ENCODE measurements at places on chromosomes 3 and 15. TPM values are rescaled to one million over a fixed set of nuclear protein-coding genes. Genes with fewer than 3 reads are reported as not detected.

ROBO2 gene
- total RNA-seq, result 0.09 TPM

SLC6A20 gene
- 0.39 TPM for total RNA-seq

DNA sequence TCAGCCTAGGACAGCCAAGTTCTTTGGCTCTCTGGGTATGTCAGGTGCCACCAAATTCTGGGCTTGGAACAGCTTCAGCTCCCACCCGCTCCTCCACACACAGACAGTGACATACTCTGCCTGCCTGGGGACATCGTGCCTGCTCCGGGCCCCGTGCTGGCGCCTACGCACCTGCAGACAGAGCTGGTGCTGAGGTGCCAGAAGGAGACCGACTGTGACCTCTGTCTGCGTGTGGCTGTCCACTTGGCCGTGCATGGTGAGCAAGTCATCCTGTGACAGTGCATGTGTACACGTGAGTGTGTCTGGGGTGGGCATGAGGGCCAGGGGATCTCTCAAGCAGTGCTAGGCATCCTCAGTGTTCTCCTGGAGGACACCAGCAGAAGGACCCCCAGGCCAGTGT, 922 bp downstream of the IL17RC start:
- peak overlapping the region; percentile 76 for H3K27ac ChIP-seq
- no peak overlapping the region for H3K4me3 ChIP-seq
- no peak for DNase-seq
- H3K4me1 ChIP-seq, result peaks cover 21% of the 10 kb centered on the region

DNA sequence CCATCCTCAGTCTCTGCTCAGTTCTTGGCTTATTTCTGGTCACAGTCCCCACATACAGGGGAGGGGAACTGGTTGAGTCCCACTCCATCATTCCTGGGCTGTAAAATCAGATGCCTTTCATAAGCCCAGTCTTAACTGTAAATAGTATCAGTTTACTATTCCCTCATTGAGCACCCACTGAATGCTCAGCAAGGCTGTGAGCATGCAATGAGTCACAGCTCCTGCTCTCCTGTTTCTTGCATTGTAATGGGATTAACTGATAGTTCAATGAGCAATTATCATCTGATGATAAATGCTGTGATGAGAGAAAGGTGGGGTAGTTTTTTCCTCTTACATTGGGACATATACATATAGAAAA, 113.6 kb upstream of the TPM1 start:
- DNase-seq, result no peak
- H3K36me3 ChIP-seq, result no peaks in the 10 kb centered on the region
- H3K27me3 ChIP-seq, result no peaks in the 10 kb centered on the region
- no peak overlapping the region for H3K27ac ChIP-seq
- no peaks in the 10 kb centered on the region for H3K4me1 ChIP-seq

DNA sequence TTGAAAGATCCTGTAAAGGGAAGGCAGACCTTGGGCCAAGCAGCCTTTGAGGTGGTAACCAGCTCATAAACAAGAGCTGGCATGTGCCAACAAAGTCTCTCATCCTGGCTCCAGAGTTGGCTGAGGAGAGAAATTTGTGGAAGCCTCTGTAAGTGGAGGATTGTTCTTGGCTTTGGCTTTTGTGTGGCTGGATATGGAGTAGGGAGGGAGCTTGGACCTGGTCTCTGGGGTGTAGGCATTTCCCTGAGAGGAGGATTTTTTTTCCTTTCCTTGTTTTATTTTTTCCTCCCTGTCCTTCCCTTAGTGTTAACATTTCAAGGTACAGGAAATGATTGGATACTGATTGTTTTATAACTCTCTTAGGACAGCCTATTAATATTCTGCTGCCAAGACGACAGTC, 60.8 kb downstream of the ZNF609 start:
- DNase-seq, result no peak
- H3K27ac ChIP-seq, result no peak overlapping the region
- H3K4me3 ChIP-seq, result no peak overlapping the region

DNA sequence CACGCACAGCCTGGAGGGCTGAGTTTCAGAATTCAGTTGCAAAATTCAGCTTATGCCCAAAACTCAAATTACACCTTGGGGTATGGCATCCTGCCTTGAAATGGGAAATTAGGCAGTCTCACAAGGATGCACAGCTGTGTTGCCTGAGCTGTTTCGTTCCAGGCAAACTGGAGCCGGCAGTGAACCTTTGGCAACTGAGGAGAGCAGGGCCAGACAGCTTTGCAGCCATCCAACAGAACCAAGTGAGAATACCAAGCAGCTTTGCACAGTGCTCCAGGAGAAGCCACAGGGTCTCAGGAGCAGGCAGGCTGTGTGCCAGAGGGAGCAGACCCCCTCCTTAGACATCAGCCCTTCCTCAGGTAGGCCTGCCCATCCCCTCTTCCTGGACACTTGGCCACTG, 32.5 kb upstream of the BFSP2 start:
- H3K4me3 ChIP-seq, result no peak overlapping the region
- no peaks in the 10 kb centered on the region for H3K36me3 ChIP-seq
- H3K4me1 ChIP-seq, result no peaks in the 10 kb centered on the region
- no peak for DNase-seq
- H3K27me3 ChIP-seq, result no peaks in the 10 kb centered on the region

DNA sequence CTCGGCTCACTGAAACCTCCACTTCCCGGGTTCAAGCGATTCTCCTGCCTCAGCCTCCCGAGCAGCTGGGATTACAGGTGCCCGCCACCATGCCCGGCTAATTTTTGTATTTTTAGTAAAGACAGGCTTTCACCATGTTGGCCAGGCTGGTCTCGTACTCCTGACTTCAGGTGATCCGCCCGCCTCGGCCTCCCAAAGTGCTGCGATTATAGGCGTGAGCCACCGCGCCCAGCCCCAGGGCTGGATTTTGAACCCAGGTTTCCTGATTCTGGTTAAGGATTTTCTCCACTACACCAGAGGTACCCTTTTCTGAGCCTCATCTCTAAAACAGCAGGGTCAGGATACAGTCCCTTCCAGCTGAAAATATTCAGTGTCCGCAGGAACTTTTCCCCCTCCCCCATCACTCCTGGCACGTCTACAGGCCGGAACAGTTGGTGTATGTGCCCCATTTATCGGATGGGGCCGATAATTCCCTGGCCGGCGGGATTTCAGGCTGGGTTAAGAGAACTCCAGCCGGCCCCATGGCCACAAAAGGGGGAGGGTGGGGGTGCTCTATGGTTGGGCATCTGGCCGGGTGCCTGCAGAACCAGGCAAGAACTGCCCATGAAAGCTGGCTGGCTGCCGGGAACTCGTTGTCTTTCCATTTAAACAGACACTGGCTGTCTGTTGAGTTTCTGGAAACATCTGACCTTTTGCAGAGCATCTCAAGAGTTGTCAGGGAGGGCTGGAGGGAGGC, 26.8 kb upstream of the SEMA4B start:
- no peak overlapping the region for H3K27ac ChIP-seq
- no peak overlapping the region for H3K4me3 ChIP-seq
- DNase-seq, result no peak
- H3K27me3 ChIP-seq, result no peaks in the 10 kb centered on the region
